ENCODE measurements at places on chromosomes 7 and 10.
A peak's percentile ranks its signal among the peaks of the same experiment; 100 is the strongest.

- DNase-seq, result no peak
Measured at GRCh38 chr10:69957241-69957885, 95.3 kb upstream of the MACROH2A2 start.

DNA sequence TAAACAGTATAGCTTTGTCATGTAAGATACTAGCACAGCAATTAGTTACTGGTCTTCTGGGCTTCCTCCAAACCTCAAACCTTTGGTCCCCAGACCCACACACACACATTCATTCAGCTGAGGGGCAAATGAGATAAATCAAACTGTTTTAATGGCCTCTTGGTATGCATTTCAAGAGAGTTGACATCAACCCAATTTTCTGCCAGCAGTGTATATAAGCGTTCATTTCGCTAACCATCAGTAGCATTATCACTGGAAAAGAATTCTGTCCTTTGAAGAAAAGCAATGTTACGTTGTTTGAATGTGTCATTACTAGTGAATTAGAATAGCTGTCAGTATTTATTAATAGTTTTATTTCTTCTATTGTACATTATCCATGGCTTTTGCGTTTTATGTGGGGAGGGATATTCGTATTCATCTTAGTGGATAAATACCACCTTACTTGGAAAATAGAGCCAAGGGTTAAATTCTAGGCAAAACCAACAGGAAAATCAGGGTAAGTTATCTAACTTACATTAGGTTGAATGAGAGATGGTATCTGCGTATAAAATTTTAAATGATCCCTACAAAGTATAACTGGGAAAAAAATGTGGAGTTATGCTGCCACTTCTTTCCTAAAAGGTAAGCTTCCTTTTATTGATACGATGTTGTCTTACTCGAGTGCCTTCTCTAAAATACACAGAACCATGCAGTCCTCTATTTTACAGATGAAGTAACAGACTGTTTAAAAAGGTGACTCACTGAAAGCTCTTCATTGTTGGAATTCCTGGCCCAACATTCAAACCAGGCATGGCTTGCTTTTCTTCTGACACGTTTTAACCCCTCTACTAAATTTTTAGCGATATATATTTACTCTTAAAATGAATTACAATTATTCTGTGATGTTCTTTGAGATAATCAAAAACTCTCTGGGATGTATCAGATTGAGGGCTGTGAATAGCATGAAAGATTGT, 2.0 kb upstream of the ZMYND11 start:
- DNase-seq, result peak; percentile 39

DNA sequence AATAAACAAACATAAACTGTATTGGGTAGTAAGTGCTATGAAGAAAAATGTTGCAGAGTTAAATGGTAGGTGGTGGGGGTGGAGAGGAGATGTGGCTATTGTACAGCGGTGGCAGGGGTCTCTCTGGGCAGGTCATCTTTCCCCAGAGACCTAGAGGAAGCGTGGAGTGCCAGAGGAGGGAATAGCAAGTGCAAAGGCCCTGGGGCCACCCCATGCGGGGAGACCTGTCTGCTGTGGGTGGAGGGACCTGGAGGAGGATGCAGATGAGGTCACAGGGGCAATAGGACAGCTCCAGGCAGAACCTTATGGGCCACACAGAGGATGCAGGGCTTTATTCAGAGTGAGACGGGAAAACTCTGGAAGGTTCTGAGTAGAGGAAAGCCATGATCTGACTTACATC, 47.5 kb downstream of the DLG5 start:
- DNase-seq, result no peak

GRCh38 chr7:14377646-14378266, 388.3 kb upstream of the ETV1 start:
- DNase-seq, result no peak

- no peak for DNase-seq
Measured at GRCh38 chr10:124322191-124322980, 96.3 kb downstream of the OAT start.

DNA sequence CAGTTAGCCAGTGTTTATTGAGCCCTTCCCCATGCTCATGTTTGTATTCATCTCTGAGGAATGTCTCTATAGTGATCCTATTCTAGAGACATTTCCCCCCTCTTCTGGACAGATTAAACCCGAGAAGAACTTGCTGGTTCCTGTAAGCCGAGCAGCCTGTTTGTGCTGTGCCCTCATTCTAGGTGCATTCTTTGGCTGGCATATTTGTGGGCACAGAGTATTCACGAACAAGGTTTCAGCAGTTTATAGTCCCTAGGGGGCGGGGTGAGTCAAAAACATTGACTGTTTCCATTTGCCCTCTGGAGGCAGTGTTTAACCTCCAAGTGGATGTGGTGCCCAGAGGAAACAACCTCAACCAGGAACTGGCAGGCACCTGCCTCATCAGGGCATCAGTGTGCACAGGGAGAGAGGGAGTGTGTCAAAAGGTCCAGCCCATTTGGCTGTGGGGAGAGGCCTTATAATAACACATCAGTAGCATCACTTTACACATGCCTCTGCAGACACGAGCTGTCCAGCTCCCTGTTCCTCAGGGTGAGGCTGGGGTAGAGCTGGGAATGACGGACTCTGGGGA, 273.3 kb upstream of the LRGUK start:
- peak; percentile 49 for DNase-seq

GRCh38 chr7:118858651-118859149, 634.2 kb downstream of the ANKRD7 start:
- no peak for DNase-seq

DNA sequence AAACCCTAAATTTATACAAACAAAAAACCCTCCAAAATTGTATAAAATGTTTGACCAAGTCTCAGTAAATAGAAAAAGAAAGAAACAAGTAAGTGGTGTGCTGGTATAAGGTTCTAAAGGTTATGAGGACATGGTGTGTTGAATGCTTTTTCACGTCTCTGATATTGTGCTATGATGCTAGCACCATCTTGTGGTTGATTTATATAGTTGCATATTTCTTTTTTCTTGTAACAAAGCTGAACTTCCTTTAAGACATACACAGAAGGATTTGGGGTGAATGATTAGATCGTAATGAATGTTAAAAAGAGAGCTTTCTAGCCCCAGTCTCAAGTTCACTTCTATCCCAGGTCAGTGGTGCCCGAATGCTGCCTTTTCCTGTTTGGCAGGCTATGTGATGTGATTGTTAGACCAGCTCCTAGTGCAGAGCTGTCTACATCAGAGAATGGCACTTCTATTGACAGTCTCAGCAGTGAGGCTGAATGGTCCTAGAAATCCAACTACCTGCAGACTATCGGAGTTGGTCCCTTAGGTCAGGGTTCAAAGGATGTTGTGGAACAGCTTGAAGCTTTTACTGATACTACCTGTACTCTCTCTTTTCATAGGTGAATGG, 25.0 kb downstream of the VTI1A start:
- no peak for DNase-seq

DNA sequence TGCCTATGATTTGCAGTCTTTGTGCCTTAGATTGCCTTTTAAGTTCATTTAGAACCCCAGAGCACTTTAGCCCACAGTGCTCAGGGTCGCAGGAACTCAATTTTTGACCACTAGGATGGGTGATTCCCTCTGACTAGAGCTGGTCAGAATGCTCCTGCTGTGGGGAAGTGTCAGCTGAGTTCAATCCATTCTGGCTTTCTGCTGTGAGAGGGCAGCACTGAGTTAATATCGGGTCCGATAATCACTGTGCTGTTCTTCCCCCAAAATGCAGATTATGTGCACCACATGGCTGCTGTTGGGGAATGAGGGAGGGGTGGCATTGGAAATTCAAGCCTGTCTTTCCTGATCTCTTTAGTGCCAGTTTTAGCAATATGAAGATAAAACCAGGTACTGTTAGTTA, 886.4 kb downstream of the DNAJB9 start:
- no peak for DNase-seq

DNA sequence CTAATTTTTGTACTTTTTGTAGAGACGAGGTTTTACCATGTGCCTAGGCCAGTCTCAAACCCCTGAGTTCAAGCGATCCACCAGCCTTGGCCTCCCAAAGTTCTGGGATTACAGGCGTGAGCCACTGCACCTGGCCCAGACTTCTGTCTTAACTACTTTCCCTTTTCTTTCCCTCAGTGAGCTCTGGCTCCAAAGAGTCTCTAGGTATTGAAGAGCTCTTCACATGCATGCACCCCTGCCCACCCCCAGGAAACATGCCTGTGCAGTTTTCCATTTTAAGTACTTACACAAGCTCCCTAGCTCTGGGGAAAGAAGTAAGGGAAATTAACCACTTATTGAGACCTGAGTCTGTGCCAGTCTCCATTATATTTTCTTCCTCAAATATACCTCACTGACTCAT, 2.0 kb downstream of the MYOZ1 start:
- DNase-seq, result no peak

DNA sequence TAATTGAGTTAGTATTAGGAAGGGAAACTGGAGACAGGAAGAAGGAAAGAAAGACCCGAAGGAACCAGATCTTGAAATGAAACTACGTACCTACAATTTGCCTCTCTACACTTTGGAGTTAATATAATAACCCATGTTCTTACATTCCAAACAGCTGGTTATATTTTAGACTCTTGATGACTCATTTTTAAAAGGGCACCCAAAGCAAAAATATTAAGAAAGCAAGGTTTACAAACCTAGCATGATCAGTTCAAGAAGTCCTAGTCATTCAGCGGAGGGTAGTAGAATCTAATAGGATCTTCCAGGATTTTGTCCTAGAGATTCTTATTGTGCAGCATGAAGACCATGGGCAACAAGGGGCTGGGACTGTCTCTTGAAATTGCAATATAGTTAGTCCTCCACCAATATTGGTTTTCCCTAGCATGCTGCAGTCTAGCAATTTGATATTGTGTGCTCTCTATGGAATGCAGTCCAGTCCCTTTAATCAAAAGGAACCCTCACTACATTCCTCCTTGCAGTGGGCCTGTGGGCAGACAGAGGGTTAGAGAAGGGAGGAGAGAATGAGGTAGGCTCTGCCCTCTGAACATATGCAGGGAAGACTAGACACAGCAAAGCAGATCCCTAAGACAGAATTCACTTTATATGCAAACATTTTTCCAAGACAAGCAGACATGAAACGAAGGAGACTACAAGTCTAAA, 230.3 kb downstream of the INHBA start:
- DNase-seq, result no peak

- DNase-seq, result no peak
Measured at GRCh38 chr10:33455029-33455428, 120.6 kb upstream of the NRP1 start.

DNA sequence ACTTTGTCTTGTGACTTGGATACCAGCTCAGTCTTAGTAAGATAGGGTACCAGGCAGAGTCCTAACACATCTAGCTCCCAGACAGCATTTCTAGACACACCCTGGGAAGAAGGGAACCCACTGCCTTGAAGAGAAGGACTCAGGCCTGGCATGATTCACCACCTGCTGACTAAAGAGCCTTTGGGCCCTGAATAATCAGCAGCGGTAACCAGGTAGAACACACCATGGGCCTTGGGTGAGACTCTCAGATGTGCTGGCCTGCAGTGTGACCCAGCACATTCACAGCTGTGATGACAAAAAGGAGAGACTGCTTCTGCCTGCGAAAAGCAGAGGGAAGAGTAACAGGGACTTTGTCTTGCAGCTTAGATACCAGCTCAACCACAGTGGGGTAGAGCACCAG, 10.4 kb upstream of the TNKS2 start:
- DNase-seq, result no peak

DNA sequence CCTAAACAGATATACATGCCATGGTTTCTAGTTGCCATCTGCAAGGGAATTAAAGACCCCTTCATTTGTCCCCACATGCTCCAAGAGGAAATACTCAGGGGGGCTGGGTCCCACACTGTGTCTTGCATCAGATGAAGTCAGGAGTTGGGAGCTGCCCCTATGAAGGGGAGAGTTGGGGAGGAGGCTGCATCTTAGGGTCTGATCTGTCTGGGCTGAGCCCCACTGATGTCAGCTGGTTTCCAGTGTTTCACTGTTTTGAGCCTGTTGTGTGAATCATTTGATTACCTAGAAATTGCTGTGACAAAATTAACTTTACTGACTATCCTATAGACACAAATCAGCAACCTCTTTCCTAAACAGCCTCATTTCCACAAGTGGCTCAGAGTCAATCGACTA, 4.9 kb upstream of the ADCY1 start:
- no peak for DNase-seq

GRCh38 chr7:130897515-130898419, 163.8 kb upstream of the KLF14 start:
- DNase-seq, result no peak

- DNase-seq, result peak; percentile 62
Measured at GRCh38 chr7:16811551-16811950, 6.8 kb upstream of the AGR2 start.

DNA sequence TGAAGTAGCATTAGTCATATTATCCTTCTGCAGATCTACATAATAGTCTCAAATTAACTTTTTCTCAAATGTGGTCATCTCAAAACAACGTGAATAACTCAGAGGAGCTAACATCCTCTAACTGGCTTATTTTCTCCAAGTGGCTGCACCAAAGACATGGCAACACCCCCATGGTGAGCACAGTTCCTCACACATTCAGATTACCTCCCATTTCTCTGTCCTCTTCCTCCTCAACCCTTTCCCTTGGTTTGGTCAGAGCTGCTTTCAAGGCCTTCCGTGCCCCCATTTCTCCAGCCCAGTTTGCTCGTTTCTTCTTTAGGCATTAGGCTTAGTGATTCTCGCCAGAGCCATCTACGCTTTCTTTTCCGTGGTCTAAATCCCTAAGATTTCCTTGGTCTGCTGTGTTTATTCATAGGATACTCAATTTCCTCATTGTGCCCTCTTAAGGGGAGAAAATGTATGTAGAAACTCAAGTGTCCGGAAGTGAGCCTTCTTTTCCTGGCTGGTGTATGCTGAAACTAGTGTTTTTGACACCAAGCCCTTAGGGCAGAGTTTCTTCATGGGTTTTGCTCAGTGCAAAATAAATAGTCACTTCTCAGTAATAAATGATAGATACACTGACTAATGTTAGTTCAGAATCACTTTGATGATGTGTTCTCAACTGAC, 2.6 kb downstream of the MET start:
- DNase-seq, result no peak

DNA sequence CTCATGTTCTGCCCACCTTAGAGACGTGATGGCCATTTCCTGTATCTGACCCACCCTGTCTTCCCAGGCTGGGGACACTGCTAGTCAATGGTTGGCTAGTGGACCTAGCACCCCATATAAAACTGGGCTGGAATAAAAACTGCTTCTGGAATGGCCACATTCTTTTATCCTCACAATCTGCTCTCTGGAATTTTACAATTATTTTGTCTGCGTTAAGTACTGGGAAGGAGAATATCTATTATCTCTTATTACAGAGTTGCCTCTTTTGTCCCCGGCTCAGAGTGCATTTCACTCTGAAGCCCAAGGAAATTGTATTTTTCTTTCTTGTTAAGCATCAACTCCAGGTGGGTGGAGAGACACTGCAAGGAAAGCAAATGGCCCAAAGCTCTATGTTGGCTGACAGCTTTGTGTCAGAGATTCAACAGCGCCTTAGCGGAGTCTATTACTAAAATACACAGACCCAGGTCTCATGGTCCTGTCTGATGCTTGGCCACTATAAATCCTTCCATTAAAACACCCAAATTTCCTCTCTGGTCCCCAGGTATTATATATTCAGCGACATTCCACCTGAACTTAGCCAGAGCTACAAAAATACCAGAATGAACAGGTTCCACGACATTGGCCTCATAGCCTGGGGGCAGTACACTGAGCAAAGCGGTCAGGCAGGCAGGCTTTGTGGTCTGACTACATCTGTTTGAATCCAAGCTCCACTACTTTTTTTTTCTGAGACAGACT, 121.7 kb downstream of the PRPF18 start:
- DNase-seq, result no peak

- no peak for DNase-seq
Measured at GRCh38 chr10:56585447-56586171, 224.6 kb upstream of the ZWINT start.
